ENCODE measurements at places on chromosomes 16 and 17. TPM values are rescaled to one million over a fixed set of nuclear protein-coding genes. Genes with fewer than 3 reads are reported as not detected.
A peak's percentile ranks its signal among the peaks of the same experiment; 100 is the strongest.

Gene TMC5
- not detected for total RNA-seq

Gene KLHL10
- total RNA-seq, result 0.29 TPM

Gene GLP2R
- total RNA-seq, result not detected

GRCh38 chr16:89693289-89693731 is 6.8 kb downstream of the CDK10 start:
- no peak for DNase-seq
- H3K27ac ChIP-seq, result no peak overlapping the region
- no peaks in the 10 kb centered on the region for H3K27me3 ChIP-seq

GRCh38 chr17:60231234-60231633 is 81.5 kb downstream of the CA4 start:
- no peak overlapping the region for H3K4me3 ChIP-seq
- no peak for DNase-seq
- peaks cover 9% of the 10 kb centered on the region for H3K36me3 ChIP-seq
- no peaks in the 10 kb centered on the region for H3K27me3 ChIP-seq

DNA sequence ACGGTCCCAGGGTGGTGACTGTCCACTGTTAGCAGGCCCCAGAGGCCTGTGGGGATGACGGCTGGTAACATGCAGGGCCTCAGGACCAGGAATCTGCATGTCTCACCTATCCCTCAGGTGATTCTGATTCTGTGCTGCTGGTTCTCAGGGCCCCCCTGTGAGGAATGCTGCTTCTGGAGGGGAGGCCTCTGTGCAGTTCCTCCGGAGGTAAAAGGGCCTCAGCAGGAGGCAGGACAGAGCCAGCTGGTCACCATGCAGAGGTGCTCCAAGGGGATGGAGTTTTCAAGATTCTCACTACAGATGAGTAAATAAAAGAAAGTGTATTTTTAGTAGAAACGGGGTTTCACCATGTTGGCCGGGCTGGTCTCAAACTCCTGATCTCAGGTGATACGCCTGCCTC is 33.8 kb downstream of the CLEC16A start:
- no peak overlapping the region for H3K4me3 ChIP-seq
- DNase-seq, result no peak
- peak overlapping the region; percentile 79 for H3K27ac ChIP-seq
- no peaks in the 10 kb centered on the region for H3K27me3 ChIP-seq
- peaks cover 39% of the 10 kb centered on the region for H3K36me3 ChIP-seq
- H3K4me1 ChIP-seq, result peaks cover 29% of the 10 kb centered on the region

DNA sequence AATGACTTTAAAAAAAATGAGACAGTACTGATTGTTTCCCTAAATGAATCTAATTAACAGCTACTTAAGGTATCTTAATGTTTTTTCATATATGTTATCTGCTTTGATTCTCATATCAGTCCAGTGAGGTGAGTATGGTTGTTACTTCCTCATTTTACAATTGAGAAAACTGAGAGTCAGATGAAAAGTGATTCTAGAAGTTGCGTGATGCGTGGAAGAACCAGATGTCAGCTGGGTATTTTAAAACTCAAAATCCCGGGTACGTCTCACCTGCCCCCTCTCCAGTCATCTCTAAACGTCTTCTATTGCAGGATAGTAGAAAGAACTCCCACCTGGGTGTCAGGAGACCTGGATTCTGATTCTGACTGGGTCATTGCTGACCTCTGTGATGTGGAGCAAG is 89.2 kb downstream of the MAP2K6 start:
- peaks cover 12% of the 10 kb centered on the region for H3K36me3 ChIP-seq
- DNase-seq, result no peak
- H3K27me3 ChIP-seq, result no peaks in the 10 kb centered on the region
- H3K4me1 ChIP-seq, result no peaks in the 10 kb centered on the region
- H3K27ac ChIP-seq, result no peak overlapping the region

DNA sequence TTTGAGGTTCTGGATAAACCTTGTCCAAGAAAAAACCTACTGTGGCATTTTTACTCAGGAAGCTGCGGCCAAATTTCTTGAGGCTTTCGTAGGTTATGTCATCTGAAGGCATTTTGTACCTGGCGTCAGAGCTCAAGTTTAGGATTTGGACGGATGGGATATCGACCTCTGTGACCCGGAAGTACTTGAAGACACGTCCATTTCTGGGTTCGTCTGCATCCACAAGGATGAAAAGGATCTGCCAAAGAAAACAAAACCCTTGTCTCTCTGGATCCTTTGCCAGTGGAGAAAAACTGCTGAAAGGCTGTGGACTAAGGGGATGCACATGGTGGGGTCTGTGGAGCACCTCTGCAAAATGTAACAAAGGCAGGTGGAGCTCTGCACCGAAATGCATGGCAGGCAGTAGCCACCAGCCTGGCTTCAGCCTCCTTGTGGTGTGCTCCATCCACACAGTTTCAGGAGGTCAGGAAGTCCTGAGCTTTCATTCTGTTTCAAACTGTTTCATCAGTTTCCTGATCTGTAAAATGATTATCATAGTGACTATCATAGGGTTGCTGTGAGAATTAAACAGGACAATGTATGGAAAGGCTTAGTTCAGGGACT is 17.0 kb upstream of the UMOD start:
- peaks cover 12% of the 10 kb centered on the region for H3K27me3 ChIP-seq
- no peaks in the 10 kb centered on the region for H3K36me3 ChIP-seq
- no peaks in the 10 kb centered on the region for H3K4me1 ChIP-seq

- H3K36me3 ChIP-seq, result no peaks in the 10 kb centered on the region
- no peaks in the 10 kb centered on the region for H3K4me1 ChIP-seq
- no peak for DNase-seq
- H3K27ac ChIP-seq, result no peak overlapping the region
- H3K4me3 ChIP-seq, result no peak overlapping the region
- H3K27me3 ChIP-seq, result no peaks in the 10 kb centered on the region
These were observed 21.4 kb downstream of the CDH5 start for GRCh38 chr16:66387817-66388332.

- H3K27me3 ChIP-seq, result no peaks in the 10 kb centered on the region
- peak; percentile 74 for DNase-seq
- H3K4me3 ChIP-seq, result peak overlapping the region; percentile 32
These were observed 12.3 kb downstream of the GLIS2 start for GRCh38 chr16:4328046-4328781.

DNA sequence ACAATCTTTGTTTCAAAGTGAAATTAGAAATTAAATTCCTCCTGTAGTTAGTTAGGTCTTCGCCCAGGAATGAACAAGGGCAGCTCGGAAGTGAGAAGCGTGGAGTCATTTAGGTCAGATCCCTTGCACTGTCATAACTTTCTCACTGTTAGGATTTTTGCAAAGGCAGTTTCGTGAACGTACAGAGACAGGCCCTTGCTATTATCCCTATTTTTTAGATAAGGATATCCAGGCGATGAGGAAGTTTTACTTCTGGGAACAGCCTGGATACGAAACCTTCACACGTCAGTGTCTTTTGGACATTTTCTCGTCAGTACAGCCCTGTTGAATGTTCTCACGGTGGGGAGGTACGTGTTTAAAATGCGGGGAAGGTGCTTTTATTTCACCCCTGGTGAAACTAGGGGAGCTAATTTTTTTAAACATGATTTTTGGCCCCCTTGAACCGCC is 318 bp upstream of the RBL2 start:
- H3K27ac ChIP-seq, result peak overlapping the region; percentile 92
- DNase-seq, result no peak
- H3K36me3 ChIP-seq, result no peaks in the 10 kb centered on the region
- no peaks in the 10 kb centered on the region for H3K27me3 ChIP-seq

- H3K27me3 ChIP-seq, result no peaks in the 10 kb centered on the region
- H3K4me1 ChIP-seq, result peaks cover 39% of the 10 kb centered on the region
- DNase-seq, result no peak
- H3K36me3 ChIP-seq, result peaks cover 6% of the 10 kb centered on the region
- no peak overlapping the region for H3K27ac ChIP-seq
These were observed 6.8 kb upstream of the KRTAP17-1 start for GRCh38 chr17:41322094-41322902.

GRCh38 chr16:25041471-25041870 is 26.3 kb upstream of the ARHGAP17 start:
- no peaks in the 10 kb centered on the region for H3K27me3 ChIP-seq
- DNase-seq, result no peak
- H3K36me3 ChIP-seq, result no peaks in the 10 kb centered on the region

DNA sequence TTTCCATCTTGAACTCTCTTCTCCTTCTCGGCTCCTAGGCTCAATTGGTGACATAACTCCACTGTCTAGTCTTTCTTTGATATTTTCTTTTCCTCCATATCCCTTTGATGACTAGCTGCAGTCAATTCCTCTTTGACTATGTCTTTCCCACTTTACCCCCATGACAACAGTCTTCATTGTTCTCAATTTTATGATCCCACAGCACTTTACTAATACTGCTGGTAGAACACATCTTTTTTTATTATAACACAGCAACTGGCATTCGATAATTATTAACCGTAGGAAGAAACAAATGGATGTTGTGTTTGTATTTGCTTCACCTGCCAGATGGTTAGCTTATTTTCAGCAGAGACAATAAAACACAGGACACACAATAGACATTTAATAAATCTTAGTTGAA is 1.3 kb downstream of the KRTAP3-3 start:
- no peak overlapping the region for H3K4me3 ChIP-seq
- H3K36me3 ChIP-seq, result no peaks in the 10 kb centered on the region
- H3K27ac ChIP-seq, result no peak overlapping the region
- no peak for DNase-seq

- no peak overlapping the region for H3K27ac ChIP-seq
- no peaks in the 10 kb centered on the region for H3K4me1 ChIP-seq
- H3K36me3 ChIP-seq, result no peaks in the 10 kb centered on the region
- H3K27me3 ChIP-seq, result peaks cover 4% of the 10 kb centered on the region
These were observed 11.7 kb downstream of the TUBB3 start for GRCh38 chr16:89934611-89935553.

DNA sequence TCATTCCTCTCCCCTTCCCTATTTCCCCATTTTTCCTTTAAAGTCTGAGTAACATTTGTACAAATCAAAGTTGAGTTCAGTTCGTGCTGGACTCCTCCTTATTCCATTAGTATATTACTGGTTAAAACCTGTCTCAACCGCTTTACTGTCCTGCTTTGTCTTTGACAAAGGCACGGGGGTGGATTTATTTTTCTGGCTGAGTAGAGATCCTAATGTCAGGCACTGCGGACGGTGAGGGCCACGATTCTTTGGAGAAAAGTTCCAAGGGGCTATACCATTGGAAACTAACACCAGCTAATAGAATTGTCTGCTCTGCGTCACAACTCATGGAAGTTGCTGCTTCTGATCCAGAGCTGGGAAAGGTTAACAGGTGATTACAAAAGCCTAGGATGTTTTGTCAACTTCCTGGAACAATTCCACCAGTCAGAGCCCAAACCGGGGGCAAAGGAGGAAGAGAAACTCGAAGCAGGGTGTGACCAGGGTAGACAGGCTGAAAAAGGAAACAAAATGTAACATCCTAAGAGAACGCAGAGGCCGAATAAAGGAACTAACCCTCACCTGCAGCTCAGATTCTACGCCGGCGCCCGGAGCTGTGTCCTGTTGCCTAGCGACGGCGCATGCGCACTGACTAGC is 12.4 kb downstream of the TAT start:
- no peak for DNase-seq
- H3K4me1 ChIP-seq, result peaks cover 14% of the 10 kb centered on the region
- H3K27ac ChIP-seq, result peak overlapping the region; percentile 92
- peaks cover 6% of the 10 kb centered on the region for H3K36me3 ChIP-seq

DNA sequence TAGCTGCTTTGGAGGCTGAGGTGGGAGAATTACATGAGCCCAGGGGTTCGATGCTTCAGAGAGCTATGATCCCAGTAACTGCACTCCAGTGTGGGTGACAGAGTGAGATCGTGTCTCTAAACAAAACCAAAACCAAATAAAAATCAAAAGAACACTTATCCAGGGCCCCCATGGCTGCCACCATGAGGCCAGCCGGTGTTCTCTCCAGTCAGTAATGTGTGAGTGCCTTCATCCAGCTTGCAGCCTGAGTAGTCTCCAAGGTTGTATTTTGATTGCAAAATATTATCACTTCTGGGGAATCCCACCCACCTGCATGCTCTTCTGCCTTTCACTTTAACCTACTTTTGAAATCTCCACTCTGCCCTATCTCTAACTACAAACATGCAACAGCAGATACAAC is 221.0 kb upstream of the WSB1 start:
- H3K4me3 ChIP-seq, result no peak overlapping the region
- no peaks in the 10 kb centered on the region for H3K36me3 ChIP-seq
- H3K27me3 ChIP-seq, result peaks cover 11% of the 10 kb centered on the region
- H3K4me1 ChIP-seq, result no peaks in the 10 kb centered on the region

DNA sequence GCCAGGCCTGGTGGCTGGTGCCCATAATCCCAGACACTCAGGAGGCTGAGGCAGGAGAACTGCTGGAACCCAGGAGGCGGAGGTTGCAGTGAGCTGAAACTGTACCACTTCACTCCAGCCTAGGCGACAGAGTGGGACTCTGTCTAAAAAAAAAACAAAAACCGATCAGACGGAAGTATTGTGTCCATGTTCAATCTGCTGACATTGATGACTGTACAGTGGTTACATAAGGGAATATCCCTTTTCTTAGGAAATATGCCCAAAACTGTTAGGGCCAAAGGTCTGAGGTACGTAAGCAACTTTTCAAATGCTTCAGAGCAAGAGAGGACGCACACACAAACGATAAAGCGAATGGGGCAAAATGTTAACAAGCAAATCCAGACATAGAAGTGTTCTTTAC is 69.8 kb upstream of the DNAH17 start:
- H3K4me3 ChIP-seq, result no peak overlapping the region
- H3K27ac ChIP-seq, result no peak overlapping the region
- peaks cover 9% of the 10 kb centered on the region for H3K4me1 ChIP-seq
- H3K36me3 ChIP-seq, result peaks cover 4% of the 10 kb centered on the region

- H3K4me1 ChIP-seq, result peaks cover 57% of the 10 kb centered on the region
- peaks cover 18% of the 10 kb centered on the region for H3K36me3 ChIP-seq
- no peak for DNase-seq
- H3K4me3 ChIP-seq, result peak overlapping the region; percentile 99
- H3K27me3 ChIP-seq, result no peaks in the 10 kb centered on the region
- peak overlapping the region; percentile 87 for H3K27ac ChIP-seq
These were observed 2.4 kb downstream of the ABCC1 start for GRCh38 chr16:15951852-15952251.

DNA sequence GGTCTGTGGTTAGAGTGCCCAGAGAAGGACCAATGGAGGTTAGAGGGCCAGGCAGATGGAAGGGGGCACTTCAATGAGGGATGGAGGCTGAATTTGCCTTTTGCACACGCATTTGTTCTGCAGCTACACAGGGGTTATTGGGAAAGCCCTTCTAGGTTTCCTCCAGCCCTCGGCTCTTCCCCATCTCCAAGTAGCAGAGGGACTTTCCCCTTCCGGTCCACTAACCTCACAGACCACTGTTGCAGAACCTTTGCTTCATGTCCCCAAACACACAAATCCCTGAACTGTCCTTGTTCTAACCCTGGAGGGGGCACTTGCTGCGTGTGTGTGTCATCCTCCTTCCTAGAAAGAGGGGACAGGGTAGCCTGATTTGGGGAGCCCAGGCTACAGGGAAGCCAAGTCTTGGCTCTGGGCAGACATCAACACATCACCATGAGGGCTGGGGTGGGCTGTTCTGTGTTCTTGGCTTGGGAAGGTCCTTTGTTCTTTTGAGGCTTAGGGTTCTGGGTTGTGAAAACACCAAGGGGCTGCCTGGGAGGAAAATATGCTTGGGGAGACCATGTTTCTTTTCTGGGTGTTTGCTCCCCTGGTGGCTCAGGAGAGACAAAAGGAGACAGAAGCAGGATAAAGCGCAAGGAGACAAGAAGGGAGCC is 7.3 kb upstream of the NR1D1 start:
- no peaks in the 10 kb centered on the region for H3K36me3 ChIP-seq
- H3K4me3 ChIP-seq, result peak overlapping the region; percentile 57
- no peak for DNase-seq

Measured in activated CD4-positive, alpha-beta memory T cell treated with anti-CD3 and anti-CD28 coated beads for 36 hours (primary cell).